ENCODE measurements at places on chromosomes 5 and 9.

- no peak for DNase-seq
Observed at GRCh38 chr5:139468421-139468931, 2.3 kb upstream of the SMIM33 start.

- DNase-seq = no peak
Observed at GRCh38 chr9:131082774-131083512, 13.4 kb upstream of the AIF1L start.

GRCh38 chr5:178483620-178484019, 106.6 kb downstream of the COL23A1 start:
- DNase-seq = no peak

GRCh38 chr9:28503573-28503972, 930.3 kb upstream of the C9orf72 start:
- DNase-seq = no peak

DNA sequence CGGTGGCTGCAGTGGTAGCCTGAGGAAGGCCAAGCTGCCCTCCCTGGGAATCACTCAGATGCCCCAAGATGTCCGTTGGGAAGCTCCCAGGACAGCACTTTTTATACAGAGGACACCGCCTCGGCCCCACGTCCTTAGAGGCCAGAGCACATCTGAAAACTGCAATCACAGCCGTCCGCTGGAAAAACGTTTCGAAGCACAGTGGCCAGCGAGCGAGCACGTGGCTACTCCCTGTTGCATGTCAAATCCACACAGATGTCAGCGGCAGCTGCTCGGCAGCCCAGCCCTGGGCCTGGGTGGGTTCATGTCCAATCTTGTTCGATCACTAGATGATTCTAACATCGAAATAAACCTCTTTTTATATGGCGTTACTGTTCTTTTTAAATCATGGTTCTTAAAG, 8.9 kb downstream of the PPP1R26 start:
- no peak for DNase-seq

DNA sequence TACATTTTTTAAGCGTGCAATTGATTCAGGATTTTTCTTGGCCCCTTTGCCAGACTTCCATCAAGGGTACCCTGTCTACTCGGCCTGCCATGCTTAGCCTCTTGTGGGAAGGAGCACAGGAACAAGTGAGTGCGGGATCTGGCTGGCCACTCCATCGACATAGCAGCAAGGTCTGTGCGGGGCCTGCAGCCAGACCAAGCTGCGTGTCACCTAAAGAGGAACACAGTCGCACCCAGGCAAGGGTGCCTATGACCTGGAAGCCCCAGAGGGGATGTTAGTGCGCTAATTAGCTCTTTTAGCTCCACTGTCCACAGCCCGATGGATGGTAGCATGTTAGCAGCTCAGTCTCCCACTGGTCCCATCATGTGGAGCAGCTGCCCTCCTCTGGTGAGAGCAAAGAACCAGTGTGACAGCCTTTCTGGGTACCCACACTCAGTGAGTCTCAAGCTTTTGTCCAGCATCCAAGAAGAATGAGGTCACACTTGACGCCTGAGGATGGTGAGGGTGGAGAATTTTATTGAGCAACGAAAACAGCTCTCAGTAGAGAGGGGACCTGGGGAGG, 38.7 kb downstream of the FTMT start:
- DNase-seq = no peak

GRCh38 chr9:93210974-93211653, 27.2 kb downstream of the WNK2 start:
- no peak for DNase-seq

DNA sequence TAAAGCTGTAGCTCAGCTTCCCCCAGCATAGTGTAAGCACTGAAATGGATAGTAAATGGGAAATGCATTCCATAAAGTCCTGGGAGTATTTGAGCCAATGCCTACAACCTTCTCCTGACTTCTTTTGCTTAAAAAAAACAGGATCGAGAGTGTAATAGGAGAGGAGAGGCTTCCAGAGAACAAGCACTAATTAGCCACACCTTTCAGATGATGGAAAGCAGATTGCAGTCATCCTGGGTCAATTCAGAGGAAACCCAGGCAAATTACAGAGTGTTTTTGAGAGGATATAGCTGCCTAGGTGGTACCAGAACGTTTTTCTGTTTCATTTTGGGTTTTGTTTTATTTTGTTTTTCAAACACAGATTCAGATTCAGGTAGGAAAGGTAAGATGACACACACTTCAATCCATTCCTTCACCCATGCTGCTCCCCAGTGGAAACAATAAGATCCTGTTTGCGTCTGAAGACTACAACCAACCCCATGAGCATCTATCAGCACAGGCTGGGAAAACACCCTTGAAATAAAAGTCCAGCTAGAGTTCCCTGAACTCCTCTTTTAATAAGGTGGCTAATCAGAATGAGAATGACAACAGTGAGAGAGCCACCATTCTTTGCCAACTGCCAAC, 95.6 kb downstream of the RFK start:
- DNase-seq = no peak

DNA sequence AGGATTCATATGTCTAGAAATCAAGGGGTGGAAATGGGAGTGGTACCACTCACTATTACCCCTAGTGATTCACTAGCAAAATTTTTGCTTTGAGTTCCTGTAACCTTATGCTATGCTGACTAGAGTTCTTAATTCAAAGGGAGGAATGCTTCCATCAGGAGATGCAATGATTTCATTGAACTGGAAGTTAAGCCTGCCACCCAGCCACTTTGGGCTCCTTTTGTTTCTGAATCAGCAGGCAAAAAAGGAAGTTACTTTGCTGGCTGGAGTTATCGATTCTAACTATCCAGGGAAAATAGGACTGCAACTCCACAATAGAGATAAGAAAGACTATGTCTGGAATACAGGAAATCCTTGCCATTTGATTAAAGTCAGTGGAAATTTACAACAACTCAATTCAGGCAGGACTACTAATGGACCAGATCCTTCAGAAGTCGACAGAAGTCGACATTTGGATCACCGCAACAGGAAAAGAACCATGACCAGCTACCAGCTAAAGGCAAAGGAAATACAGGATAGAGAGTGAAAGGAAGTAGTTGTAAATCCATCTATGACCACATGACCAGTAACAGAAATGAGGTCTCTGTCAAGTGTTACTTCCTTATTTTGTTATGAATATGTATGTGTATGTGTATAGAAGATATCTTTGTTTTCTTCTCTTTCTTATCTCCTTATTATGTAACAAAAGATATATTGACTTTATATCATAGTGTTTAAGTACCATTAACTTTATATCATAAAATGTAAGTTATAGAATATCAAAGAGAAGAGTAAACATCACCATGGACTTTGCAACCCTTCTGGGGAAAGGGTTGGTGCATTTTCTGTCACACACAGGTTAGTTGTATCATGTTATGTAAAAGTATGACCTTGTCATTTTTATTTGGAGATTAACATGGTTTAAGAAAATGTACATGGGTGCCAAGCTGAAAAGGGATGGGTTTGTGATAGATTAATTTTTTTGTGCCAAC, 198.7 kb upstream of the HAPLN1 start:
- DNase-seq = no peak

DNA sequence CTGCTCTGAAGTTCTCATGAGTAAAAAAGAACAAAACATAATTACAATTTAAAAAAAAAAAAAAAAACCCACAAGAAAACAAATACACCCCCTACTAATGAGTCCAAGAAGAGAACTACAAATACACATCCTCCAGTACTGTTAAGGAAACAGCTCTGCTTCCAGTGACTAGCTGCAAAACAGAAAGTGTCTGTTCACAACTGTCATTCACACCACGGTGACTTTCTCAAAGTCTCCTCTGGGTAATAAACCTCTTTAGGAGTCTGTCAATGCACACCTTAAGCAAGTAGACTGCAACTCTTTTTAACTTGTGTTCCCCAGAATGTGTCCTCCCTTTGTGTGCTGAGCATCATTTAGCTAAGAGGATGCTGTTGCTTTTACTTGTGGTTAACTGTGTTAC, 6.2 kb downstream of the REEP5 start:
- DNase-seq = no peak

GRCh38 chr5:73654171-73654811, 28.3 kb downstream of the ARHGEF28 start:
- no peak for DNase-seq

DNA sequence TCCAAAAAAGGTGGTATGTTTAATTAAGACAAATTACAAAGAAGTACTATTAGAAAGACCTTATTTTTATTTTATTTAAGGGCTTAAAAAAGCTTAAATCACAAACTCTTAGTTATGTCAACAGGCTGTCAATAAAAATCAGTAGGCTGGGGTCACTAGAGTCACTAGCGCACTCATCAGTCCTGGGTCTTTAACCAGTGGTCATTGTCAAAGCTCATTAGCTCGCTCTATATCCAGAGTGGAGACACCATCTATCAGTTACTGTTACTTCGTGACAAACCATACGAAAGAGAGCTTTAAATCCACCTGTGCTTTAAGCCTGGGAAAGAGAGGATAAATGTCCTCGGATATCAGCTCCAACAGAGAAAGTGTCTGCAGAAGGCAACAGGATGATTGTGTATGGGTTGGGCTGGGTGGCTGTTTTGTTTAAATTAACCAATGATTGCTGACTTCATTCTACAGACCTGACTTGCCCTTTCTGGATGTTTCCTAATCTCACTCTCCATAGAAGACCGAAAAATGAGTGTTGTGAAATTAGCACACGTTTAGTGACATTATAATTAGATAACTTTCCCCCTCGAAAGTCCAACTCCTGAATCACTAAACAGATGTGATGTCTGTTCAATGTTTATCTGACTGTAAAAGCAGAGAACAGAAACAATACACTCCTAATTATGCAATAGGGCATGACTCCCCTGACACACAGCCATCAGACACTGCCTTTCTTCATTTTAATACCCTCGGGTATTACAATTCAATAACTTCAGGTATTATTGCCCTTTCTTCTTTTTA, 123.6 kb upstream of the TNPO1 start:
- DNase-seq = no peak

- DNase-seq = no peak
Observed at GRCh38 chr5:14668181-14668591, 3.7 kb downstream of the OTULIN start.

GRCh38 chr5:80092486-80093107, 57.4 kb downstream of the THBS4 start:
- no peak for DNase-seq
